GM12892 (cell line): ENCODE measurements at places on chromosomes 16 and 17.

DNA sequence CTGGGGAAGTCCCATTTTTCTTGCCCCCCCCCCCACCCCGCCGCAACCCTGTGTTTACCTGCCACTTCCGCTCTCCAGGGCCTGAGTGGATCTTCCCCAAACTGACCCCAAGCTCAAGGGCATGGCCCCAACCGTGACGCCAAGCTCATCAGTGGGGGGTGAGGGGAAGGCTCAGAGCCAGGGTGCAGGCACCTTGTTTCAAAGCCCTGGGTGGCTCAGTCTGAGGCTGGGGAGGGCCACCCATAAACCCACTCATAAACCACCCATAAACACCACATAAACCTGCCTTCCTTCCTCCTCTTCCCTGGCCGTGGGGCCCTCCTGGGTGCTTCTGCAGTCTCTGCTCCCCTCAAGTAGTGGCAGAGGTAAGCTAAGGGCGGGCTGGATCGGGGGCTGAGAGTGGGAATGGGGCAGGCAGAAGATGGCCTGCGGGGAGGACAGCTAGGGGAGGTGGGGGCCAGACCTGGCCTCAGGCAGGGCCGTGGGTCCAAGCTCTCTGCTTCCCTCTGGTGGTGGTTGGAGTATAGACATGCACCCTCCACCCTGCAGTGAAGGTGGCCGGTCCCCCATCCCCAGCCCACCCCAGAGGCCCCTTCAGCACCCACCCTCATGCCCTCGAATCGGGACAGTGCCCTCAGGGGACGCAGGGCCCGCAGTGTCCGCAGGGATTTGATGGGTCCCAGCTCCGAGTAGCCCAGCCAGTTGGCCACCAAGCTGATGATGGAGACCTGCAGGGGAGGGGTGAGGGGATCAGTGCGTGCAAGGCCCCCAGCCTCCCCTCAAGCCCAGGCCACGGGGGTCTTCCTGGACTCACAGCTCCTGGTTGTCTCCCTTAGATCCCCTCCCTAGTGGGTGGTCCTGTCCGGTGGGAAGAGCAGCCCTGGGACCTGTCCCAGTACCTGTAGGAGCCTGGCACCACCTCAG lies 14.6 kb upstream of the CD79B start:
- DNase-seq: peak; percentile 96

GRCh38 chr16:55662644-55663031 lies 6.8 kb downstream of the SLC6A2 start:
- DNase-seq: no peak

GRCh38 chr17:9339958-9340357 lies 235.7 kb downstream of the STX8 start:
- DNase-seq: no peak

GRCh38 chr17:32461853-32462617 lies 17.7 kb downstream of the PSMD11 start:
- DNase-seq: no peak

- no peak for DNase-seq
These were observed 1254.5 kb upstream of the GOT2 start for GRCh38 chr16:59988591-59988990.

DNA sequence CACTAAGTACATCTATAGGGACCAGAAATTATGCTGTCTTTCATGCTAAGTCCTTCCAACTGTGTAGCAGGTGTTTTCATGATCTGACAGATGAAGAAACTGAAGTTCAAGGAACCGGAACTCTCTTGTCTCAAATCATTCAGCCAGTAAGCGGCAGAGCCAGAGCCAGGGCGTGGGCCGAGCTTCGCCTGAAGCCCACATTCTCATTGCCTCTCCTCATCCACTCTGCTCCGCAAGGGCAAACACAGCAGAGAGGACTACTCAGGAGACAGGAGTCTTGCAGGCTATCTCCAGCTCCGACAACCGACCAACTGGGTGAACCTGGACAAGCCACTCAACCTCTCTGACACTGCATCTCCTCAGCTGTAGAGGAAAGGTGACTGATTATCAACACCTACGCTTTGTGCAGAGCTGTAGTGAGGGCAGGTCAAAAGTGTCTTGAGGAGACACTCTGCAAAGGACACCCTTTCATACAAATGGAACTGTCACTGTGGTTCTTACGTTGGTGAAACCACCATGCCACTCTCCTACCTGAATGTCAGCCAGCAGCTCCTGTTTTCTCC lies 72.9 kb downstream of the CYTH1 start:
- no peak for DNase-seq

GRCh38 chr17:64994781-64995538 lies 61.6 kb downstream of the GNA13 start:
- DNase-seq: no peak

- no peak for DNase-seq
These were observed 73.1 kb downstream of the CEP95 start for GRCh38 chr17:64579917-64580316.

- no peak for DNase-seq
These were observed 69.8 kb downstream of the MRTFB start for GRCh38 chr16:14140923-14141322.

DNA sequence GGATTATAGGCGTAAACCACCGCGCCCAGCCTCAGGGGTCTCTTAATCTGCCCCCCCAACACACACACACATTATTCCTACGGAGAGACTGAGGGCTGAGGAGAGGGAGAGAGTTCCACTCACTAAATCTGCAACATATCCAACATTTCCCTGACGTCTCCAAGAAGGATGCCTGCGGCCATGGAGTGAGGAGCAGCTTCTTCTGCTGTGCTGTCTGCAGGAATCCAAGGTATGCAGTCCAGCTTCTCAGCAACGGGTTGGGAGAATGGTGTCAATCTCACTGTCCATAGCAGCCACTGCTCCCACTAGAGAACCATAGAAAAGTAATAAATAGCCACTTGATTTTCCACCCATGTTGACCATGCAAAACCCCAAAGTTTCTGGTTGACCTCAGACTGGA lies 5.1 kb upstream of the PLXDC1 start:
- no peak for DNase-seq

GRCh38 chr17:9044772-9045463 lies 23.6 kb downstream of the NTN1 start:
- DNase-seq: no peak

DNA sequence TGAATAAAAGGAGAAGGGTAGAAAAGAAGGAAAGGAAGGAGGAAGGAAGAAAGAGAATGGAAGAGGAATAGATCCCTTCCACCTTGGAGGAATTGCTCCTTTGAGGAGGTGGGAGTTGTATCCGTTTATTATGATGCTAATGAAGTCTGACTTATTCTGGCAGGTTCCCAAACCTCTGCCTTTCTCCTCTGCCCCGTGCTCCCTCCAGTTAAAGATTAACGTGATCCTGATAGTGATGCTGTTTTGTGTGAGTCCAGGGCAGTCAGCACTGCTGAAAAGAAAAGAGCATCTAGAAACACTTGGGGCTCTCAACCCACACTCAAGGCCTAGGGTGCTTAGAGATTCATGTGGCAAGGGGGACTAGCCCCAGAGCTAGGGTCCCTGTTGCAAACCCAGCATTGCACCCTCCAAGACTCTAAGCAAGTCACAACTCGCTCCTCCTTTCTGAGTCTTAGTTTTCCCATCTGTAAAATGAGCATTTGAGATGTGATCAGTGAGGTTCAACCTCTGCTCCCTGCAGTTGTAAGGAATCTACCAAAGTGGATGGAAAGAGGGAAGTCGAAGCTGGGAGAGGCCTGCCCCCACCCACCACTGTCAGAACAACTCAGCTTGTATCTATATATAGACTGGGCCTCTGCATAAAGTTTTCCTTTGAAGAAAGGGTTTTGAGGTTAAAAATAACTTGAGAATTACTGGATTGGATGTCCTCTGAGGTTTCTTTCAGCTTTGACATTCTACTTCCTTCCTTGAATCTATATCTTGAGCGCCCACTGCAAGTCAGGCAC lies 46.9 kb upstream of the TMEM132E start:
- no peak for DNase-seq

DNA sequence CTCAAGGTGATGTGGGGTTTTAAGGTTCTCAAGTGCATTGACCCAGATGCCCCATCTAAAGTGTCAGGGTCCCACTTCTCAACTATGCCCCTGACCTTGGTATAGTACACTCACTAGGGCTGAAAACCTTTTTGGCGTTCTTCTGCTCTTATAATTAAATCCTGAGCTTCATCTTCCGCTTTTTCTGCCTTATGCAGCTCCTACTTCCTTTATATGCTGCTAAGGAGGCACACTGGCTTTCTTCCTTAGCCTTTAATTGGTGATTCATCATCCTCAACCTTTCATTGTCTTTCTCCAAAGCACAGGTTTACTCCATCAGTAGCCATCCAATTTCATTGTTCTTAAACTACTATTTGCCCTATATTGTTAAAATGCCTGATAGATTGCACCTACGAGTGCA lies 5.3 kb upstream of the NF1 start:
- no peak for DNase-seq

DNA sequence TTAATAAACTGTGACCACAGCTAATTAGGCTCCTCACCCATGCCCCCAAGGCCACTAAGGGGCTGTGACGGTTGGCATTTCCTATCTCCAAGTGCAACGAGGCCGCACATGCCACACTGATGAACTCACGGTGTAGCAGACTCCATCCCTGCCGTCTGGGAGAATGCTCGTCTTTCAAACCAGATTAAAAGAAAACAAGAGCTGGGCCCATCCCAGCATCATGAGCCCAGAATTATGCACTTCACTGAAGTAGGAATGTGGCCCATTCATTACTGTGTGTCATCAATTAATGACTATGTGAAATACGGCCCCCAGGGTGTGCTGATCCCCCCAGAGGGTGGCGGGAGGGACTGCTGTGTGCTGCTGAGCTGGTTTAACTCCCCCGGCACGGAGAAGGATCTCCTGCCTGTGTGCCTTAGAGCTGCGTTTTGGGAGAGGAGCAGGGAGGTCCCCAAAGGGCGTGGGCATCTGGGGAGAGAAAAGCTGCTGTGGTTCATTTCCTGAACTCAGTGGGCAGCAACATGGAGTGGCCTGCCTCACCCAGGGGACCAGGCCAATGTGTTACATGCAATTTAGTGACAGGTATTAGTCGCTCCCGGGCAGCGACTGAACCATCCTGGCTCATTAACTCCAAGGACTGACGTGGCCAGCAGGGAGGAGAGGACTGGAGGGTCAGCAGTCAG lies 194.5 kb downstream of the FOXL1 start:
- no peak for DNase-seq

DNA sequence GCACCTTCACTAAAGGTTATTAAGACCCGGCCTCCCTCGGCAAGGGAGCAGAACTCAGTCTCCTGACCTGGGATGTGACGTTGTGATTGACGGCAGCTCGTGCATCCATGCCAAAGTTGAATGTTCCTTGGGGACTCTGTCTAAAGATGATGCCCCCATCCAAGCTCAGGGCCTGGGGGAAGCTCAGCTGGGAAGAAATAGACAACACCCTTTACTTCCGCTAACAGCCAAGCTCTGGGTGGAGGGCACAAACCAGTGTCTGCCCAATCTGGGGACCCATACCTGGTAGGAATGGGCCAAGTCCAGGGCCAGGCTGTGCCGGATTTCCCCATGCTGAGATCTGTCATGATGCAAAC lies 95.4 kb downstream of the RMI2 start:
- no peak for DNase-seq

DNA sequence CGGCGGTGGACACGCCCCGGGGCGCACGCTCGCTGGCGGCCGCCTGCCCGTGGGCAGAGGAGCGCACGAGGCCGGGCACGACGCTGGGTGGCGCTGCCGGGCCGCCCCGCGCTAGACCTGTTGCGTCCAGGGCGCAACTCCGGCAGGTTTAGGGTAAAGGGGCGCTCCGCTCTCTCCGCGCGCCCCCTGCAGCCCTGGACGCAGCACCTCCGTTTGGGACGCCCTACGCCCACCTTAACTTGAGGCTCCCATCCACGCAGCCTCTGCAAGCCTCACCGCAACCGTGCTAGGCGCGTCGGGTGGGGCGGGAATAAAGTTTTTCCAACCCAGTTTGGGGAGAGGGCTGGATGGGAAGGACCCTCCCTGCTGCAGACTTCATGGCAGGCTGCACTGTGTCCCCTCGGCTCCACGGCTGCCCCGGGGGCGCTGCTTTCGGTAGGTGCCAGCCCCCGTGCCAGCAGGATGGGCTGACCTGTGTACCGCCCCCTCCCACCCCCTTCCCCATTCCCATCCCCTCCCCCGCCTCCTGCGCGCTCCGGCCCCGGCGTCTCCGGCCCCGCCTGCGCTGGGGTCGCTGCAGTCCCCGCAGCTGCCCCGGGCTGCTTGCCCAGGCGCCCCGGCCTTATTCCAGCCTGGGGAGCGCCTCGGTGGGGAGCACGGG lies at the start of gene SYT17:
SYT17 (plus strand) TSS at position 531 of the 661 bp plus-strand sequence. CDS start 407 bp downstream, outside the sequence.
- DNase-seq: peak; percentile 81

DNA sequence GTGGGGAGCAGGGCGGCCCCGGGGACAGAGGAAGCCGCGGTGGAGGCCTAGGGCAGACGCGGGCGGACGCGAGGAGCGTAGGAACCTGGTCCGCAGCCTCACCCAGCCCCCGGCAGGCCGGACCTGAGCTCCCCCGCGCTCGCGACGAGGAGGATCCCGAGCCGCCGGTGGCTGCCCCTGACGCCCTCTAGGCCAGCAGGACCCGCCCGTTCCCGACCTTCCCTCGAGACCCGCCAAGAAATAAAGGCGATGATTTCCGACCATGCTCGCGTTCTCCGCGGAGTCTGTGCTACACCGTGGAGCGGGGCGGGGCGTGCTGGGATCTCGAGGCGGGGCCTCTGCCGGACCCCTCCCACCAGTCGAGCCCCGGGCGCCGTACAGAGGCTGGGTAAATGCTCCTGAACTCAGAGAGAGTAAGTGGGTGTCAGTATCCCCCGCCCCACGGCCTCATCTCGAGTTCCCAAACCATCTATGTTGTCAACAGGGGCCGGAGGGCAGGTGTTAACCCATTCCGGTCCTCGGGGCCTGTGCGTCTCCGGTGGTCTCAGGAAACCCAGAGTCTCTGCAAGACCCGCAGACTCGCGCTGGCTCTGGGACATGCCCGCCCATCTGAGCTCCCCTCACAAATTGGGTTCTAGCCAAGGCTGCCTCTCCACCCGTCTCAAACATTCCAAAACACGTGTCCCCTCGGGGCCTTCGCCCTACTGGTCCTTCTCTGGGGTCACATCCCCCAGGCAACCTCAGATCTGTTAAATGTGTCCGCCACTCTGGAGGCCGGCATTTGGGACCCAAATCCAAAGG lies 13.7 kb downstream of the SYCE1L start:
- DNase-seq: peak; percentile 61

DNA sequence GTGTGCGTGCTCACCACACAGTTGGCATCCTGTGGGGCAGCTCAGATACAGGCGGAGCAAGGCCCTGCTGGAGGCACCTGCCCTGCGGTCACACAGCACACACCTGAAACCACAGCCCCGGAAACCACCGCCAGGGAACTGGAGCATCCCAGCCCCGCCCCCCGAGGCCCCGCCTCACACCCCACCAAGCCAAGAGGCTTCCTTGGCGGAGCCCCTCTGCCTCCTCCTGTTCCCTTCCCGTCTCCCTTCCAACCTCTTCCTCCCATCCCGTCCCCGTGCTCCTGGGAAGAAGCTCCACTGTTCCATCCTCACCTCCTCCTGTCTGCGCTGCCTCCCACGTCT lies 205.5 kb downstream of the NTN1 start:
- no peak for DNase-seq
